Memory B cell (primary cell): ENCODE measurements at places on chromosomes 3 and 15.

DNA sequence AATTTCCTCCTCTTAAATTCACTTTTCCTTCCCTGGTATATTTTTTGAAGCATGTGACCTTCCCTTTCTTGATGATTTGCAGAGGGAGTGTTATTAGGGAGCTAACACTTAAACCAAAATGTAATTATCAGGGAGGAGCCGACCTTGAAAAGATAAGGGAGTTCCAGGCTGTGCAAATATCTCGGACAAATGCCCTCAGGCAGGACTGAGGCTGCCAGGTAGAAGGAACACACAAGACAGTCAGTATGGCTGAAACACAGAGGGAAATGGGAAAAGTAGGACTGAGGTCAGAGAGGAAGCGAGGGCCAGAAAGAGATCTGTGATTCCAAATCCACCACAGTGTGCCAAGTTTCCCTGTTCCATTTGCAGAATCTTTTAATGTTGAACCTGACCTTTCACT lies 221.0 kb downstream of the CNTN3 start:
- no peak for DNase-seq

DNA sequence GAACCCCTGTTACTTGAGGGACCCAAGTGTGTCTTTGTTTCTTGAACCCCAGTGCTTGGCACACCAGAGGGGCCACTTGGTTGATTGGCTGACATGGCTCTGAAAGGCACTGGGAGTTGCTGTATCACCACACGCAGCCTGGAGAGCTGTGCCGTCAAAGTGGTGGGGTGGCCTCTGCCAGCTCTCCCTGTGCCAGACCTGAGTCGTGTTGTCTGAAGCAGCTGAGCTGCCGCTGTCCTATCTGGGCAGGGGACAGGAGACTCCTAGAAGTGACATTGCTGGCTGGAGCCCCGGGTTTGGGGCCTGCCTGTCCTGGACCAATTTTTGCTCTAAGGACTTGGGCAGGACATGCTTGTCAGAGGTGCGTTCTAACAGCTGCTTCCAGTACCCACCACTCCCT lies 5.5 kb upstream of the SNX22 start:
- DNase-seq: no peak

- DNase-seq: no peak
Observed at GRCh38 chr15:64883100-64883581, 28.6 kb upstream of the ANKDD1A start.

DNA sequence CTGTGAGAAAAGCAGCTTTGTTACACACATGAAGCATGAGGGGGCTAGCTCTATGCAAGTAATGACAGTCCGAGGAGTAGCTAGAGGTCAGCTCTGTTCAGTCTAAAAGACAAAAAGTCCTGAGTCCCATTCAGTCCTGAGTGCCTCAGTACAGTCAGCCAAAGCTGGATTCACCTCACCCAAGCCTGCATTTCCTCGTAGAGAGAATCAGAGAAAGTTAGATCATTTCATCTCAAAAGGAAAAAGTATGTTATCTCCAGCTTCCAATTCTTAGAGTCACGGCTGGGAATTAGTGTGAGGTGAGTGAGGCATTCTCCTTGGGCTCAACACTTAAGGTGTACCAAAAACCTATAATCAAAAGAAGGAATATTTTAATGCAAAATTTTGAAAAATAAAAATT lies 5.9 kb upstream of the ACP3 start:
- DNase-seq: no peak

DNA sequence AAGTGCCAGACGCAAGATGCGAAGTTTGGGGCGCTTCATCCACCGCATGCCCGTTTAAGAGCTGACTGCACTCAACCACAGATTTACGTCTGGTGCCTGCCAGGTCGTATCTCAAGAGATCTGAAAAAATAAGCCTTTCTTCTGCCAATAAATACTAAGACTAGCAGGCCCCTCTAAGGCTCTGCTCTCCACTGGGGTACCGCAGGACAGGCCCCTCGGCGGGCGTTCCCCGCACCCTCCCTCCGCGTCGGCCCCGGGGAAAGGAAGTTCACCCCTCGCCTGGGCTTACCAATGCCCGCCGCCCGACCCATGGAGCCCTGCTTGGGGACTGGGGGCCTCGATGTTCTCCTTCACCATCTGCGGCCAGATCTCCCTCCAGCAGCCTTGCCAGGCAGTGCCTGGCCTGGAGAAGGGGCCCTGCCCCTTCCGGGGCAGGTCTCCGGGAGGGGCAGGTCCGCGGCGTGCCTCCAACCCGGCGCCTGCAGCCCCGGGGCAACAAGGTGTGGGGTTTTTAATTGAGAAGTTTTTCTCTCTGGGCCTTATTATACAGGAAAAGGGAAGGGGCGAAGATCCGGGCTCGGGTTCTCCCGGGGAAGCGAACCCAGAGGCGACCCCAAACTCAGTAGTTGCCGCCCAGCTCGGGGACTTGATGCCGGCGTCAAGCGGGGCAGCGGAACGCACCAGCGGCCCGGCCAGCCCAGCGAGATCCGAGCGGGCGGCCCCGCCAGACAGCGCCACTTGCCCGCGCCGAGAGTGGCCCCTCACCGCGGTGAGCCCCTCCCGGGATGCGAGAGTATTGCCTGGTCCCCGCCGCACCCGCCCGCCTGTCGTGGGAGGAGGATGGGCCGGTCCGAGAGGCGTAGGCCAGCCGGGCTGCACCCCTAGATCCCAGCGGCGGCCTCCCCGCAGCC lies 735 bp downstream of the GOLGA8B start:
- DNase-seq: peak; percentile 10

GRCh38 chr3:63386568-63386967 lies 108.5 kb downstream of the SYNPR start:
- no peak for DNase-seq

DNA sequence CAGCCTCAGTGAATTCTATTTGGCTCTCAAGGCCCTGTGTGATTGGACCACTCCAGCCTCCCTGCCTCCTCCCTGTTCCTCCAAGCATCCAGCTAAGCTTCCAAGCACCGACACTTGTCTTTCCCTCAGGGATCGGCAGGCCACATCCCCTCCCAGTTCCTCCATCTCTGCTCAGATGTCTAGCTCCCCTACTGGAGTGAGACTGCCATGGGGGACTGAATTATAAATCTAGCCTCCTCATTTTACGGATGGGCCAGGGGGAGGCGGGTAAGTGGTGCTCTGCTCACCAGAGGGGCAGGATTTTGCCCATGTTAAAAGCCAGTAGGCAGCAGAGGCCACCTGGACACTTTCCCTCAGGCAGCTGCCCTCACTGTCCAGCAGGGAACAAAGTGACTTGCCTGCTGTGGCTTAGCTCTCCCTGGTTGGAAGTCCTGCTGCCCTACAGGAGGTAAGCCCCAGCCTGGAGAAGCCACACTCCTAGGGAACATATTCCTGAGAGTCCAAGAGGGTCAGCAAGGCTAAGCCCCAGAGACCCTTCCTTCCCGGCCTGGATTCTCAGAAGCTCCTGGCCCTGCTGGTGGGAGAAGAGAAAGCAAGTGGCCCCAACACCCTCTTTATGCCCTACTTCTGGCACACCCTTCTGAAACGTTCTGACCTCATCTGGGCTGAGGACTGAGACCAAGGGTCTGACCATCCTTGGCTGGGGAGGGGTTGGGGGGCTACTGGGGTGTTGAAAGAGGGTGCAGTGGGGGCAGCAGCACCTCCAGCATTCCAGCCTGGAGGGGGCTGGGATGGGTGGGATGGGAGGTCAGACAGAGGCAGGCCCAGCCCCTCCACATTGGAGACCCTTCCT lies 9.1 kb upstream of the HHATL start:
- no peak for DNase-seq

GRCh38 chr3:127441764-127442163 lies 148.8 kb downstream of the TPRA1 start:
- no peak for DNase-seq

GRCh38 chr3:36155515-36155914 lies 224.8 kb upstream of the STAC start:
- no peak for DNase-seq

DNA sequence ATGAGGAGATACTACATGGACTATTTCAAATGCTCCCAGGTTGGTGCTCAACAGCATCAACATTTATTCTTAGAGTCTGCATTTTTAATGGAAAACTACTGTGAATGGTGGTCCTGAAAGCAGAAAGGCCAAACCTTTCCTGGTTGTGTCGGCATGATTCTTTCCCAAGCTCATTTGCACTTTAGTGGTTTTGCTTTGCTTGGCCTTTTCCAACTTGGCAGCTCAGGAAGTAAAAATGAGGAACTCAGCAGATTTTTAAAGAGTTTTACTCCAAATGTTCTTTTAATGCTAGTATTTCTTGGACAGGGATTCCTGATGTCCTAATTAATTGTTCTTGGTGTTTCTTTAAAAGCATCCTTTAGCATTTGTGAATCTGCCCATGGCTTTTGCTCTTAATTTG lies 197.4 kb downstream of the SLC9A9 start:
- no peak for DNase-seq

GRCh38 chr3:12559520-12559919 lies 2.6 kb downstream of the MKRN2 start:
- DNase-seq: no peak

DNA sequence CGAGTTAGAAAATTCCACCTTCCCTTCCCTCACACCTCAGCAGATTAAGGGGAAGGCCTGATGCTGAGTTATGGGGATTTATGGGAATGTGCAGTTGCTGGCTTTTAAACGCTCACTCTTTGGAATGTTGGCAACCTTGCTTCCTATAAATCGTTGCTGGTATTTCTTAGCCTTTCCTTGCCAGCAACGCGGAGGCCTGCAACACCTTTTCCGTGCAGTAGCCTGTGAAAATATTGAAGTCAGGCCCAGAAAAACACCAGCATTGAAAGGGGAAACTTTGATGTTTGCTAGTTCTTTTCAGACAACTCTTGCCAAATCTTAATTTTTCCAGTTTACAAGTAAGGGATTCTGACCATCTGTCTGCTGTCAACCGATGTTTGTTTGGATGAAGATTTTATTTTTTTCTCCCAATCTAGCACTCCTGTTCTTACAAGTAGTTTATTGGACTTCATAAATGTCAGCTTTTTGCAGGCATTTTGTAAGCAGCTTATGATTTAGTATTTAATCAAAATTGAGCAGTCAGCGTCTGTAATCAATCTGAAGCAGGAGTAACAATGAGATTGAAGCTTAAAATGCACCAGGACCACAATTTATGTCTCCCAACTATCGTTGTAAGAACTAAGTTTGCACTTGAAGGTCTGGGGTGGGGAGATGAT lies 251.0 kb downstream of the RPLP1 start:
- DNase-seq: no peak

DNA sequence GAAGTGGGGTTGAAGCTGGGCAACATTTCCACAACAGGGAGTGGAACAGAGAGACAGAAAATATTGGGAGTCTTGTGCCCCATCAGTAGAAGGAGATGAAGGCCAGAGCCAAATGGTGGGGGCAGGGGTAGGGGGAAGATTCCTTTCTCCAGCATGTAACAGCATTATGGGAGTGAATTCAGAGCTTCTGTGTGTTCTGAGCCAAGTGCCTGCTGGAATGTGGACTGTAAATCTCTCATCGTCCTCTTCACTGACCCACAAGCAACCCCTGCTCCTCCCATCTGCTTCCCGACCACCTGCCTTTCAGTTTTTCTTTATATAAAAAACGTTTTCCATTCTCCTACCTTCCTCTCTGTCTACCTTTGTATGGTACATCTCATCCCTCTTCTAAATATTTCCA lies 344.2 kb upstream of the TPRG1 start:
- no peak for DNase-seq

- DNase-seq: peak; percentile 74
Observed at GRCh38 chr3:195895861-195896360, 12.4 kb downstream of the TNK2 start.

GRCh38 chr3:138079901-138080300 lies 35.5 kb downstream of the DZIP1L start:
- no peak for DNase-seq

- no peak for DNase-seq
Observed at GRCh38 chr3:14823910-14824629, 5.3 kb downstream of the FGD5 start.

- no peak for DNase-seq
Observed at GRCh38 chr3:5194341-5194740, 6.8 kb downstream of the EDEM1 start.

- no peak for DNase-seq
Observed at GRCh38 chr3:40843851-40844548, 319.2 kb downstream of the ZNF621 start.

- DNase-seq: no peak
Observed at GRCh38 chr15:67573194-67573593, 30.7 kb downstream of the MAP2K5 start.

DNA sequence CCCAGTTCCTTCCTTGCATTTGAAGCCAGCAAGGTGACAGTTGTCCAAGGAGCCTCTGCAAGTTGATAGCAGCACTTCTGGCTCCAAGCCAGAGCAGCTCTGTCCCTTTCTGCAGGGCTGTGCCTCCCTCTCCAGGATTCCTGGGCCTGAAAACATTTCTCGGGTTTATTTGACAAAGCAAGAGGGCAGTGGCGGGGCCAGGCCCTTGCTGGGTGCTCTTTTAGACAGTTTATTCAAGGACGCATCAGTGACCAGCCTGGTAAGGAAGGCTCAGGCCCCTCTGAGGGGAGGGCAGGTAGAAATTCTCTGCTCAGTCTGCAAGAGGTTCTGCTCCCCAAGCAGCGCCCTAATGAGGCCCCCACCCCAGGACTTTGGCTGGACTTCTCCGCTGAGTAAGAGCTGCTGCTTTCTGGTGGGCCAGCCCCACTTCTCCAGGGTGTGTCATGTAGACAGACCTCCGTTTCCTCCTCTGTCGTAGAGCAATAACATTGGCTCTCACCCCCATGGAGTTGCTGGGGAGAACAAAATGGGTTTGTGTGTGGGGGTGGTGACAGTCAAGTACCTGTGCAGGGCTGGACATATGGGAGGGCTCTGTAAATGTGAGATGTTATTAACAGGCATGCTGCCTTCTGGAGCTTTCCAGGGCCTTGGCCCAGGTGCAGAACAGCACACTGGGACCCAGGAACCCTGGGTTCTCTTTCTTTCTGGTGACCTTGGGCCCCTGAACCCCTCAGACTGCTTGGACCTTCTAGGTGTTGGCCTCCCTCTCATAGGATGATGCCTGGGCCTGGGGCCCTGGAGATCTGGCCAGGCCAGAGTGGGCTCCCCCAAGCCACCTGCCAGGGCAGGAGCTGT lies 146.2 kb upstream of the TLE3 start:
- no peak for DNase-seq

DNA sequence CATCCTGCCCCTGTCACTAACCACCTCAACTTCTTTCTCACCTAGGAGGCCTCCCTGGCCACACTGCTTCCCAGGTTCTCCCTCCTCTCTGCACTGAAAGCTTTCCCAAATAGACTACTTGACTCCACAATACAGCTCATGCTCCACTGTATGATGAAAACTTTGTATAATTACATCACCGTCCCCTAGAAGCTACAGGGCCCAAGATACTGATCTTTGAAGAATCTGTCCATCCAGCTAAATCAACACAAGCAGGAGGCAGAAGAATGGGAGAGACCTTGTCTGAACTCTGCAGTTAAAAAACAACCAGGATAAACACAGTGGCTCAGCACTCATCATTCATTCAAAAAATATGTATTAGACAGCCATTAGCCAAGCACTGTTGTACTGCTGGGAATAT lies 26.4 kb upstream of the RPS17 start:
- DNase-seq: no peak
